ENCODE measurements at places on chromosomes 3 and 15. TPM values are rescaled to one million over a fixed set of nuclear protein-coding genes. Genes with fewer than 3 reads are reported as not detected.

Gene NECTIN3
- total RNA-seq, result 15.6 TPM

Gene STAC
- not detected for total RNA-seq

GRCh38 chr3:139304383-139304782, 39.4 kb upstream of the MRPS22 start:
- H3K27me3 ChIP-seq, result no peaks in the 10 kb centered on the region
- H3K27ac ChIP-seq, result no peak overlapping the region
- no peaks in the 10 kb centered on the region for H3K4me1 ChIP-seq
- no peaks in the 10 kb centered on the region for H3K36me3 ChIP-seq
- no peak for DNase-seq

GRCh38 chr15:54017251-54017650, 39.0 kb downstream of the UNC13C start:
- no peaks in the 10 kb centered on the region for H3K36me3 ChIP-seq
- H3K4me1 ChIP-seq, result no peaks in the 10 kb centered on the region
- H3K27me3 ChIP-seq, result no peaks in the 10 kb centered on the region
- no peak overlapping the region for H3K27ac ChIP-seq
- no peak for DNase-seq
- H3K4me3 ChIP-seq, result no peak overlapping the region

DNA sequence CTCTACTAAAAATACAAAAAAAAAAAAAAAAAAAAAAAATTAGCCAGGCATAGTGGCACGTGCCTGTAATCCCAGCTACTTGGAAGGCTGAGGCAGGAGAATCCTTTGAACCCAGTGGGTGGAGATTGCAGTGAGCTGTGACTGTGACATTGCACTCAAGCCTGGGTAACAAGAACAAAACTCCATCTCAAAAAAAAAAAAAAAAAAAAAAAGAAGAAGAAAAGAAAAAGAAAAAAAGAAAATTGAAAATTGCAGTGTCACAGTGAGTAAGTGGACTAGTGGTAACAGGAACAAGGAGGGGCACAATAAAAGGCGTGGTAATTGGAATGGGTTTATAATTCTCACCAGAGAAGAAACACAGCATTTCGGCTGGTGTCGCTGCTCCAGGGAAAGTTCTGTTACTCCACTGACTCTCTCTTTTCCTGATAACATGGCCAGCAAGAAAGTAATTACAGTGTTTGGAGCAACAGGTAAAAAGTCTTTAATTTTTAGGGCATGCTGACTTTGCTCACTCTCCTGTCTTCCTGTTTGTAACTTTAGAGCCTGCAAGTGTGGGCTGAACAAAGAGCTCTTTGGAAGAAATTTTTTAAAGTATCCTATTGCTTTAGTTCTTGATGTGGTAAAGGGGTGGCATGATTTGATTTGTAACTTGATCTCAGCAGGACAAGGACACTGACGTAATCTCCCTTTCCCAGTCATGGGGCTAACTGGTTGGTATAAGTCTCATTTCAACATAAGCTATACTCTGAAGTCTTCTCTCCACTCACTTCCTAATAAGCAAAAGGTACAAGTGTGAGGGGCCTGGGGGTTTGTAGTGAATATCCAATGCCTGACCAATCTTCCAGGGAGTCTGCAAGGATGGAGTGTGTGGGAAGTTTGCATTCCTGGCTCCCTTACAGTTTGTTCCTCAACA, 22.1 kb upstream of the TRA2B start:
- H3K4me3 ChIP-seq, result no peak overlapping the region
- H3K4me1 ChIP-seq, result peaks cover 8% of the 10 kb centered on the region
- no peak overlapping the region for H3K27ac ChIP-seq
- no peak for DNase-seq
- no peaks in the 10 kb centered on the region for H3K36me3 ChIP-seq

GRCh38 chr3:176953106-176954060, 243.9 kb downstream of the TBL1XR1 start:
- no peaks in the 10 kb centered on the region for H3K27me3 ChIP-seq
- no peak for DNase-seq
- H3K27ac ChIP-seq, result no peak overlapping the region
- no peaks in the 10 kb centered on the region for H3K4me1 ChIP-seq

- no peaks in the 10 kb centered on the region for H3K4me1 ChIP-seq
- H3K27me3 ChIP-seq, result no peaks in the 10 kb centered on the region
- H3K4me3 ChIP-seq, result no peak overlapping the region
Measured at GRCh38 chr15:93980261-93980911, 251.0 kb upstream of the MCTP2 start.

DNA sequence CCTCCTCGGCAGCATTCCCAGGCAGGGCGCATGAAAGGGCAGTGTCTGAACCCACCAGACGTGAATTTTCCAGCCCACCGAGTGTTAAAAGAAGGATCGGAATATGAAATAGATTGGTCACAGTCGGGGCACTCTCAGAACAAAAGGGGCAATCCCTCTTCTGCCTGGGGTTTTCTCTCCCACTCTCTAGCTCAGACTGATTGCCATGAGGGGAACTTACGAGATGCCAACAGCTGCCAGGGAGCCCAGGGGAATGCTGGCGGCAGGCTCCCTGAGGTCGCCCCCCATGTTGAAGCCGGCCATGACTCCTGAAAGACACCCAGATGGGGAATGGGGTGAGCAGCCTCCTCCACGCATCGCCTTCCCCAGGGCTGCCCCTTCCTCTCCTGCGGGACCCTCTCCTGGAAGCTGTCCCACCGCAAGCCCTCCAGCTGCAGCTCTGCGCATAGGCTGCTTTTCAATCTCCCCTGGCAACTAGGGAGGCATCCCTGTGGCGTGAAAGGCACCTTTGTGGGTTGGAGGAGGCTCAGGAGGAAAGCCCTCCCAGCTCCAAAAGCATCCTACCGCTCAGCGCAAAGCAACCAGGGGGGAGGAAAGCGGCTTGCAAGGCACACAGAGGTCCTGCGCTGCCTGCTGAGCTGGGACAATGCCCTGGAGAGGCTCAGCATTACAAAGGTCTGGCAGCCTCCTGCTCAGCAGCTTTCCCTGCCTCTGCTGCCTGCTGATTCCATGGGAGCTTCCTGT, 64.8 kb upstream of the HEG1 start:
- H3K4me3 ChIP-seq, result no peak overlapping the region
- peaks cover 27% of the 10 kb centered on the region for H3K4me1 ChIP-seq
- H3K27ac ChIP-seq, result no peak overlapping the region
- H3K36me3 ChIP-seq, result no peaks in the 10 kb centered on the region
- no peak for DNase-seq

DNA sequence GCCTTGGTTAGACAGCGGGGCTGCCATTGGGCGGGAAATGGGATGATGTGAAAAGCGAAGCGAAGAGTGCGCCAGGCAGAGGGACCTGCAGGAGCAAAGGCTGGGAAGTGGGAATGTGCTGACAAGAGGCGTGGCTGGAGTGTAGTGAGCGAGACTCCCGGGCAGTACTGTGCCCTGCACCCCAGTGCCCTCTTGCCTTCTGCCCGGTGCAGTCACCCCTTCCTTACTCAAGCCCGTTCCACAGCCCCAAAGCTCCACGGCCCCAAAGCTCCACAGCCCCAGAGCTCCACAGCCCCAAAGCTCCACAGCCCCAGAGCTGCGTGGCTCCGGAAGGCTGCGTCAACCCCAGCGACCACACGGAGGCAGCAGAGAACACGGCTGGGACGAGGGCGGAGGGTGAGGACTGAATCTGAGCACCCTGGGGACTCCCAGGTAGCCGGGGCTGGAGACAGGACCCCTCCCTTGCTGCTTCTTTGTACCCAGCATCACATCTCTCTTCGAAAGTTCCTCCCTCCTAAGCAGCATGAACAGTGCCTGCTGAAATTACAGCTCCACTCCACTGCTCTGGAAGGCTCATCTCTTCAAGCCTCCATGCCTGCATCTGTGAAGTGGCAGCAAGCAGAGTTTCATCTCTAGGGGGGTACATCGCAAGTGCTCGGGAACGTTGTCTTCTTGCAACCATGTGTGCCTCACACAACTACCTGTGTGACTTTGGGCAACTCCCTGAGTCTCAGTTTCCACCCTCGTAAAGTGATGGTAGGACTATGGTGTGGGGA, 108.9 kb downstream of the FBLN2 start:
- H3K4me3 ChIP-seq, result no peak overlapping the region
- H3K27me3 ChIP-seq, result peaks cover 6% of the 10 kb centered on the region
- no peaks in the 10 kb centered on the region for H3K36me3 ChIP-seq
- H3K27ac ChIP-seq, result no peak overlapping the region
- H3K4me1 ChIP-seq, result peaks cover 31% of the 10 kb centered on the region

GRCh38 chr3:171772427-171773056, 37.7 kb downstream of the PLD1 start:
- H3K36me3 ChIP-seq, result no peaks in the 10 kb centered on the region
- H3K27me3 ChIP-seq, result no peaks in the 10 kb centered on the region
- no peak overlapping the region for H3K4me3 ChIP-seq
- peak; percentile 32 for DNase-seq
- no peak overlapping the region for H3K27ac ChIP-seq

DNA sequence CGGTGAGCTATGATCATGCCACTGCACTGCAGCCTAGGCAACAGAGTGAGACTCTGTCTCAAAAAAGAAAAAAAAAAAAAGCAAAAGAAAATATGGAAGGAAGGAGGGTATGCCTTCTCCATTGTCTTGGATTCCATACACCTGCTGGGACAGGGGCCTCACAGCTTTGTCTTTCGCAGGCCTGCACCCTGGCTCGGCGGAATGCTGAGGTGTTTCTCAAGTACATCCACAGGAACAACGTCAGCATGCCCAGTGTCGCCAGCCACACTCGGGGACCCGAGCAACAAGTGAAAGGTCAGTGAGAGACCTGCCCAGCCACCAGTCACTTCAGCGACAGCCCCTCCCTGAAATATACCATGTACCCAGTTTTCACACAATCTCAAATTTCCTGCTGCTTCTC, 288.5 kb upstream of the UMPS start:
- no peaks in the 10 kb centered on the region for H3K36me3 ChIP-seq
- no peaks in the 10 kb centered on the region for H3K4me1 ChIP-seq
- no peaks in the 10 kb centered on the region for H3K27me3 ChIP-seq
- no peak overlapping the region for H3K4me3 ChIP-seq
- no peak overlapping the region for H3K27ac ChIP-seq

DNA sequence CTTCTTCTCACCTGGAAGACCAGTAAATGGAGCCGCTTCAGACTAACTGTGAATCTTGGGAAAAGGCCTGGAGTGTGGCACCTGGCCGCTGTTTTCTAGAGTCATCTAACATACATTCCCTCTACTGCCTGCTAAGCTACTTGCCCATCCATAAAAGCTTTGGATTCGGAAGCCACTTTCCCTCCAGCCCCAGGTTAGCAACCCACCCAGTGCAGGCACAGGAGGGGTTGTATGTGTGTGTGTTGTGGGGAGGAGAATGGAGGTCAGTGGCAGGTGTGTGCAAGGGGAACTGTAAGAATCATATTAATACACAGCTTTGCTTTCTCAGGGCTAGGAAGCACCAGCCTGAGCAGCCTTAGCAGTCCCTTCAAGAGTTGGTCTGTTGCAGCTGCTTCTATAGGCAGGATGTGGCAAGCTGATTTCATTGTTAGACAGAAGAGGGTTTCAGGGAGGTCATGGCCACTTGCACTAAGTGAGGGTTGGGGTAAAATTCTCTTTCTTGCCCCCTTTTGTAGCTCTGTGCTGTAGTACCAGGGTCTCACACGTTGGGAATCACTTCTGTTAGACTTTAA, 8.9 kb downstream of the NSUN3 start:
- DNase-seq, result no peak
- H3K27ac ChIP-seq, result no peak overlapping the region
- H3K27me3 ChIP-seq, result no peaks in the 10 kb centered on the region
- H3K4me1 ChIP-seq, result peaks cover 22% of the 10 kb centered on the region
- H3K36me3 ChIP-seq, result peaks cover 11% of the 10 kb centered on the region
- no peak overlapping the region for H3K4me3 ChIP-seq

DNA sequence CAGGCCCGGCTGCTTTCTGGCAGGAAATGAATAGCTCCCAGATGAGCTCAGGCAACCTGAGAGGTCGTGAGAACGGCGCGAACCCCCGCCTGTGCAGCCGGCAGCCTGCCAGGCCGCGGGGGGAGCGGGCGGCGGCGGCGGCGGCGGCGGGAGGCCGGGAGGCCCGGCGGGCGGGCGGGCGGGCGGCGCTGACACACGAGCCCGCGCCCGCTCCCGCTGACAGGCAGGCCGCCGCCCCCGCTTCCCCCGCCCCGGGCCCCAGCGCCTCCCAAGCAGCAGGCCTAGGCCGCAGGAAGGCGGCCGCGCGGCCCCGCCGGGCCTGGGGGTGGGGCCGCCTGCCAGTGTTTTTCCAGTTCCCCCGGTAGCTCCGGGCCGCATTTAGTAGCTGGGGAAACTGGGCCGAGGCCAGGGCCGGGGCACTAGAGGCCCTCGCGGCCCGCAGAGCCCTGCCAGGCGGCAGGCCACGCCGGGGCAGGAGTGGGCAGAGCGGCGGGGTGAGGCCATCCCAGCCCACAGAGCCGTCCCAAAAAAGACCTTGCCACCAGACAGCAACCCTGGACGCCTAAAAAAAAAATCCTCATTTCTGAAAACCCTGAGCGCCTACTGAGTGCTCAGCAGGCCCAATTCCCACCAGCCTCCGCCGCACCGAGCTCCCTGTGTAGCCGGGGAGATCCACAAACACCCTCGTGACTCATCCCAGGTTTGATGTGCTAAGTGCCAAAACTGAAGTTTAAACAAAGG, 5.6 kb downstream of the HES1 start:
- H3K27me3 ChIP-seq, result peaks cover 11% of the 10 kb centered on the region
- peak overlapping the region; percentile 24 for H3K4me3 ChIP-seq
- DNase-seq, result no peak
- peaks cover 28% of the 10 kb centered on the region for H3K4me1 ChIP-seq

DNA sequence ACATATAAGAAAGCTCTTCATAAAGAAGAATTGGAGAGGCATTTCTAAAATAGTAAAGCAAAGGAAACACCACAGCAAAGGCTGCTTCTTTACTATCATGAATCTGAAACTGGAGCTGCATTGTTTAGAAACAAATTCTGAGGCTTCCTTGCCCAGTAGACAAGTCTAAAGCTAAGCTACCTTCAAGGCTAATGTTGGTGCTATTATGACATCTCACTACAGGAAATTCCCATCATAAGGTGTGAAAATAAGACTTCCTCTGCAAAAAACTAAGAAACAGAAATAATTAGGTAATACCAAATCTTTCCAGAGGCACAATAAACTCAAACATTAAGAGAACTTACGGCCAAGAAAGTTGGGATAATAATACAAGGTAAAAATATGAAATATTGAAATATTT, 89.9 kb upstream of the P3H2 start:
- H3K27me3 ChIP-seq, result no peaks in the 10 kb centered on the region
- H3K36me3 ChIP-seq, result no peaks in the 10 kb centered on the region
- H3K4me1 ChIP-seq, result no peaks in the 10 kb centered on the region
- H3K27ac ChIP-seq, result no peak overlapping the region
- H3K4me3 ChIP-seq, result no peak overlapping the region
- no peak for DNase-seq

- no peaks in the 10 kb centered on the region for H3K27me3 ChIP-seq
- DNase-seq, result peak; percentile 15
- no peak overlapping the region for H3K27ac ChIP-seq
- no peaks in the 10 kb centered on the region for H3K4me1 ChIP-seq
Measured at GRCh38 chr3:69439643-69440270, 53.9 kb upstream of the FRMD4B start.
